Fibroblast of skin of left biceps (primary cell): ENCODE measurements at places on chromosomes 1 and 21.

GRCh38 chr1:100795646-100795985, 76.1 kb downstream of the VCAM1 start:
- DNase-seq: no peak

DNA sequence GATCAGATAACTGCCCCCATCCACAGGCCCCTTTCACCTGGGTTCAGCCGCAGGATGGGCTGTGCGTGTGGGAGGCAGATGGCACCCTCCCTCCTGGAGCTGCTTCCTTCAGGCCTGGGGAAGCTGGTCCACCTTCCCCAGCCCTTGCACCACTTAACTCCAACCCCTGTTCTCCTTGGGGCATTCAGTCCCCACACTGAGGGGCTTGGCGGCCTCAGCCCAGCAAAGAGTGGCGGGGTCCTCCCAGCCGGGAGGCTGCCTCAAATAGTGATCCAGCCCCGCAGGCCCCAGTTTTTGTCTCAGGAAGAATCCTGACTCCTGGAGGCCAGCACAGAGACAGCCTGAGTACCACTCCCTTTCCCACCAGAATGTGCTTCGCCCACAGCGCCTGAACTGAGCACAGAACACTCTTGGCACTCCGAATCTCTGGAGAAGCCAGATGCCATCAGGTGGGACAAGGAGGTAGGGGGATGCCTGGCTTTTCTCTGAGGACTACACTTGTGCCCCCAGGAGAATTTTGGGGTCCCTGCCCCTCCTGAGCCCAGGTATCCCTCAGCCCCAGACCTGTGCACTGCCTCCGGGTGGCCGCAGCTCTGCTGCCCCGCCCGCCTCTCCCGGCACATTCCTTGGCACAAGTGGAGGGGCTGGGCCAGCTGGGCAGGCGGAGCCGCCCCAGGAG, 936 bp downstream of the PAQR6 start:
- no peak for DNase-seq

GRCh38 chr1:65688848-65689247, 103.8 kb upstream of the PDE4B start:
- DNase-seq: no peak

DNA sequence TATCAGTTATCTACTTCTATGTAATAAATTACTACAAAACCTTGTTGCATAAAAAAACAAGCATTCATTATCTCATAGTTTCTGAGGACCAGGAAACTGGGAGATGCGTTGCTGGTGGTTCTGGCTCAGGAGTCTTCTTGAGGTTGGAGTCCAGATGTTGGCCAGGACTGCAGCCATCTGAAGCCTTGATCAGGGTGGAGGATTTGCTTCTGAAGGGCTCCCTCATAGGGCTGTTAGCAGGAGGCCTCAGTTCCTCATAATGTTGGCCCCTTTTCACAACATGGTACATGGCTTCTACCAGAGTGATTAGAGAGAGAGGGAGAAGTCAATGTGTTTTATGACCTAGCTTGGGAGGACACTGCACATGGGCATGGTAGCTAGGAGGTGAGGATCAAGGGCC, 137.4 kb downstream of the CNIH3 start:
- no peak for DNase-seq

- DNase-seq: peak; percentile 6
Measured at GRCh38 chr1:204975568-204976235, 67.3 kb upstream of the CNTN2 start.
